ENCODE measurements at places on chromosomes 7 and 10. TPM values are rescaled to one million over a fixed set of nuclear protein-coding genes. Genes with fewer than 3 reads are reported as not detected.

DNA sequence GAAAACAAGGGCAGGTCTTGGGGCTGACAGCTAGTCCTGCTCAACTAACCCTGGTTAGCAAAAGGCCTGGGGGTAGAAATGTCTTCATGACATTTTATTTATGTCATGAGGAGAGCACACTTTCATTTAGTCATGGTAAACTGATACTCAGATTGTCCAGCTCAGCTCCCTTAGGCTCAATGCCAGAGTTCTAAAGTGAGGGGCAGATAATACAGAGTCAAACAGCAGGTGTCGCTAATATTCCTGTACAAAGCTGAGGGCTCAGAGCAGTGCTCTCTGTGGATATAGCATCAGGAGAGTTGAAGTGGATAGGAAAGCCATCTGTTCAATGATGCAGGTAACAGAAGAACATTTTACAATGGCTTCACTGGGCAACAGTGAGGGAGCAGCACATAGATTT lies 26.8 kb upstream of the CALCR start:
- DNase-seq, result no peak

DNA sequence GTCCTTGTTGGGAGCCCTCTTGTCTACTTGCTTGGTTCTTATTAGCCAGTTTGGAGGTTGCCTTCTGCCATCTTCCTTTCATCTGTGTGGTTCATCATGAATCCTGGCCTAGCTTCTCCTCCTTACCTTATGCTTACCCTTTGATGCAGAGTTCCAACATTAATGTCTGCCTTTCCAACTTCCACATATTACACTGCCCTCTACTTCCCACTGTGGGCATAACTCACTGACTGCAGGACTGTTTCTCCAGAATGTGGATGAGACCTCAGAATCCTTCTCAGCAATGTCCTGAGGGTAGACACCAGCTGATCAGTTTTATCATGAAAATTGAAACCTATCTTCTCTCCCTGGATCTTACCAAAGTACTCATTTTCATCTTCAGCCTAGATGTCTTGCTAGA lies 491.0 kb downstream of the LRMDA start:
- DNase-seq, result no peak

DNA sequence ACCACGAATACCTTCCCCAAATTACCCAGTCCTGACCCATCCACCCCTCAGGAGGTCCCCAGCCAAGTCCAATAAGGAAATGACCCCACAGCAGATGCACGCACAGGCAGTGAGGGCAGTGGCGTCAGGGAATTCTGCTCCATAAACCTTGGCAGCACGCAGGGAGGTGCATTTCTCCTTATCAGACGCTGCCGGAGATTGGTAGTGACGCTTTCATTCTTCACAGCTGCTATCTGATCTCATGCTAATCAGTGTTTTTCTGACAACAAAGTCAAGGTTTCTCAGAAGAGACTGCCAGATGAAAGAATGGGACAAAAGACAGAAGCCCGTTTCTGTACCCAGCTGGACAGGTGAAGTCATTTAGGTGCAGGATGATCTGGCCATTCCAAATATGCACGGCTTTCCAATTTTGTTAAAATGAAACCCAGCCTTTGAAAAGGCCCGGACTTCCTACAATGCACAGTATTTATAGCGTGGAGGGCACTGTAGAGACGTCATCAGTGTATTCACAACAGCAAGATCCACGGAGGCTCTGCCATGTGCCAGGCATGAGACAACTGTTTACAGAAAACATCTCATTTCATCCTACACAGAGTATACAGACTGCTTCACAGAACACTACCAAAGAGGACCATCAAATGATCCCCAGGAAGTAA lies 35.3 kb downstream of the DIP2C start:
- DNase-seq, result no peak

GRCh38 chr10:103333934-103334520 lies 16.9 kb downstream of the PCGF6 start:
- no peak for DNase-seq

- DNase-seq, result no peak
These were observed 35.2 kb upstream of the HSPB1 start for GRCh38 chr7:76267107-76267893.

DNA sequence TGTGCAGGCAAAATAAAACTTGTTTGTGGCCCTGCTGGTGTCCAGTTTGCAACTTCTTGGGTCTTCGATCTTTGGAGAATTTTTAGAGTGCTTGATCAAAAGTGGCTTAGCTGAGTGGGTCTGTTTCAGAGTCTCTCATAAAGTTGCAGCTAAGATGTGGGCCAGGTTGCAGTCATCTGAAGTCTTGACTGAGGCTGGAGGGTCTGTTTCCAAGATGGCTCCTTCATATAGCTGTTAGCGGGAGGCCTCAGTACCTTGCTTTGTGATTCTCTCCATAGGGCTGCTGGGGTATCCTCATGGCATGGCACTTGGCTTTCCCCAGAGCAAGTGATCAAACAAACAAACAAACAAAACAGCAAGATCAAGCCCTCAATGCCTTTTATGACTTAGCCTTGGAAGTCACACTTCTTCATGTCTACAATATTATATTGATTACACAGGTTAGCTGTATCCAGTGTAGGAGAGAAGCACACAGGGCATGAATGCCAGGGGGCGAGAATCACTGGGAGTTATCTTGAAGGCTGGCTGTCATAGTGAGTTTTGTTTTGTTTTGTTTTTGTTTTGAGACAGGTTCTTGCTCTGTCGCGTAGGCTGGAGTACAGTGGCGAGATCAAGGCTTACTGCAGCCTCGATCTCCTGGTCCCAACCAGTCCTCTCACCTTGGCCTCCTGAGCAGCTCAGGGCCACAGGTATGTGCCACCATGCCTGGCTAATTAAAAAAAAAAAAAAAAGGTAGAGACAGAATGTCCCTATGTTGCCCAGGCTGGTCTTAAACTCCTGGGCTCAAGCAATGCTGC lies 10.2 kb downstream of the CYP26A1 start:
- DNase-seq, result no peak

- peak; percentile 30 for DNase-seq
These were observed 337.1 kb downstream of the RNLS start for GRCh38 chr10:88245974-88246511.

DNA sequence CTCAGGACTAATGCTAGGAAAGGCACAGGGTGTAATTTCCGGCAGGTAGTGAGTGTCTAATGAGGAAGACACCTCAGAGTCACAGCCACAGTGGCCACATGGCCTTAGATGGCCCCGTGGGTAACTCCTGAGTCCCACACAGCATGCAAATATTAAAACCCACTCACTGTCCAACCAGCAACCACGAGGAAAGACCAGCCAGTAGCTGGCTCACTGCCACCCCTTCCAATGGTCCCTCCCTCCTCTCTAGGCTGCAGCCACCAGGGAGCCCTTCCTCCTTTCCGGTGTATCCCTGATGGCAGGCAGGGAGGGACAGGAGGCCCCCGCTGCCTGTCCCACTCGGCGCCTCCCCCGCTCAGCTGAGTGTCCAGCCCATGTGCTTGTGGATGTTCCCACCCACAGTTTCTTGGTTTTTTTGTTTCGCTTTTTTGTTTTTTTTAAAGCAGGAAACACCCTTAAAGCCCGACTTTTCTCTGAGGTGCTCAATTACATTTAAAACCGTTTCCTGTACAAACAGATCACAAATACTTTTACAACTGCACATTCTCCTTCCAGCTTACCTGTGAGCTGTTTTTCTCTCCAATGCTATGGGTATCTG lies 9.2 kb downstream of the BNIP3 start:
- DNase-seq, result no peak

- DNase-seq, result no peak
These were observed 10.4 kb upstream of the CLCN1 start for GRCh38 chr7:143305423-143306070.

GRCh38 chr7:83643739-83644138 lies 5.2 kb downstream of the SEMA3E start:
- no peak for DNase-seq

DNA sequence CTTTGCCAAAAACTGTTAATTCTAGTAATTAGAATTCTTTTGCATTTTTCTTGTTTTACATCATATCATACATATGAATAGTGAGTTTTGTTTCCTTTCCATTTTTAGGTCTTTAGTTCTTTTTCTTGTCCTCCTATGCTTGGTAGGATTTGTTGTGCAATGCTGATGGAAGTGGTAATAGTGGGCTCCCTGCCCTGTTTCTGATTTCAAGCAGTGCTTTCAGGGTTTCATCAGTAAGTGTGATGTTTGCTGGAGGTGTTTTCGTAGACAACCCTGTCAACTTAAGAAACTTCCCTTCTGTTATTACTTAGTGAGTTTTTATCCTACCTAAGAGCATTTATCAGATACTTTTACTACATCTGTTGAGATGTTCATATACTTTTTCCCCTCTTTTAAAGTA lies 50.5 kb downstream of the CSGALNACT2 start:
- DNase-seq, result no peak

DNA sequence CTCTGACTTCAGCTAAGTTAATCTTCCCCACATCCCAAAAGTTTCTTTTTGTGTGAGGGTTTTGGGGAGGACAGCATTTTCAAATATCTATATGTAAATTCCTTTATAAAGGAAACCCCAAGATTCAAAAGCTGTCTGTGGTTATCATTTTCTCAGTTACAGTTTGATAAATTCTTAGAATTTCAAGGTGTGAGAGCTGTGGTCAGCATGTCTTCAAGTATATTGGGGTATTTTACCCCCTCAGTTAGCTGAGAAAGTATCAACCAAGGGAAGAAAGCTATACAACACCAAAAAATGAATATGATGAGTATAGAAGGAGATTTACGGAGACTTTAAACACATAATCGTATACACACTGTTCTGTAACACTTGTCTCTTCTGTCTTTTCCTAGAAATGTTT lies 109.2 kb downstream of the SND1 start:
- DNase-seq, result no peak

- no peak for DNase-seq
These were observed 10.4 kb downstream of the KPNA7 start for GRCh38 chr7:99197498-99197897.

DNA sequence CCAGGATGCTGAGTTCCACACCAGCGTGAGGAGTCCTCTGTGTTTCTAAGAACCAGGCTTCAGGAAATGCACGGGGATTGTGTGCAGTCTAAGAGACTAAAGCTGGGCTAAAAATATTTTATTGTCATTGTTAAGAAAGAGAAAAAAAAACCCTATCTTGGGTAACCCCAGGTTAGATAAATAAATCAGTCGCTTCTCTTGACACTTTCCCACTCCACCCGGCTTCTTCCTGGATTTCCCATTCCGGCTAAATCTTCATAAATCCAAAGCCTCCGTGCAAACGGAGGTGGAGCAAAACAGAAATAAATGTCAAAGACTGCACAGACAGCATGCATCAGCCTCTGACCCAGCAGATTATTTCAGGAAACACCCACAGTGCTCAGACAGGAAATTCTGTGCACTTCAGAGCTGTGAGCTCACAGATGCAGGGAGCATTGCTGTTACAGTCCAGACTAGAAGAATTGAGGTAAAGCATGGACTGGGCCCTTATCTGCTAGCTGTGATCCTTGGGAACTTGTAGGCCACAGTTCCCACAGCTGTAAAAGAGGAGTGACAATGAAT lies 44.8 kb upstream of the GRID1 start:
- no peak for DNase-seq

GRCh38 chr7:135207406-135208101 lies 3.8 kb downstream of the WDR91 start:
- DNase-seq, result no peak

DNA sequence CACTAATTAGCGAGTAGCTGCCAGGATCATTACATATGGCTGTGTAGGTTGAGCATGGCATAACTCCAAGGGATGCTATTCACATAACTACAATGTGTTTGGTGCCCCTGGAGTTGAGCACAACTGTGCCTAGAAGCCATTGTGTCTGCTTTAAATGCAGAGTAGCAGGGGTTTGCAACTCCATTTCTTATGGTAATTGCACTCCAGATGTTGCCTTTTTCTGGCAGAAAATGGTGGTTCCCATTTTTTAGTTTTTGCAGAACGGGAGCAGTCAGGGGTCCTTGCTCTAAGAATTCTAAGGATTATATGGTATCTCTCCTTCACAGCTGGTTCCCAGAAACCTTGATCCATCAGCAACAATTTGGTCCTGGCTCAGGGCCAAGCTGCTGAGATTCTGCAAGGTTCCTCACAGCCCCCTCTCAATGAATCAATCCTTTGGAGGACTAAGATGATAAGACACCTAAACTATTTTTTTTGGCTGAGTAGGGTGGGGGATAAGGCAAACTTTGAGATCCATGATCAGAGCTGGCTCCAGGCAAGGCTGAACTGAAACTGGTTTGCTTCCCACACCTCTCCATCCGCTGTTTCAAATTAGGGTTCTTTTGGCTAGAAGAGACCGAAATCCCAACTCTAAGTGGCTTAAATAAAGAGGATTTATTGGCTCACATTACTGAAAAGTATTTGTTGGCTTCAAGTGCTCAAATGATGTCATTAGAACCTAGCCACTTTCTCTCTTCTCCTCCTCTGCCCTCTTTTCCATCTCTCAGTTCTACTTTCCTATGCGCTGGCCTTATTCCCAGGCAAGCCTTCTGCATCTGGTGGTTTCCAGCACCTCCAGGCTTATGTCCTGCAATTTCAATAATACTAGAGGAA lies 97.5 kb upstream of the CCDC6 start:
- DNase-seq, result no peak

GRCh38 chr10:106625751-106626150 lies 538.8 kb downstream of the SORCS1 start:
- no peak for DNase-seq

- no peak for DNase-seq
These were observed 90.0 kb downstream of the C1GALT1 start for GRCh38 chr7:7272294-7272693.

- peak; percentile 52 for DNase-seq
These were observed 23.4 kb upstream of the DPYSL4 start for GRCh38 chr10:132163278-132163765.

- DNase-seq, result no peak
These were observed 425.3 kb downstream of the INHBA start for GRCh38 chr7:41277561-41277960.

GRCh38 chr7:42567051-42567450 lies 330.0 kb upstream of the GLI3 start:
- peak; percentile 56 for DNase-seq

- DNase-seq, result no peak
These were observed 114.5 kb downstream of the PON1 start for GRCh38 chr7:95209788-95210187.

DNA sequence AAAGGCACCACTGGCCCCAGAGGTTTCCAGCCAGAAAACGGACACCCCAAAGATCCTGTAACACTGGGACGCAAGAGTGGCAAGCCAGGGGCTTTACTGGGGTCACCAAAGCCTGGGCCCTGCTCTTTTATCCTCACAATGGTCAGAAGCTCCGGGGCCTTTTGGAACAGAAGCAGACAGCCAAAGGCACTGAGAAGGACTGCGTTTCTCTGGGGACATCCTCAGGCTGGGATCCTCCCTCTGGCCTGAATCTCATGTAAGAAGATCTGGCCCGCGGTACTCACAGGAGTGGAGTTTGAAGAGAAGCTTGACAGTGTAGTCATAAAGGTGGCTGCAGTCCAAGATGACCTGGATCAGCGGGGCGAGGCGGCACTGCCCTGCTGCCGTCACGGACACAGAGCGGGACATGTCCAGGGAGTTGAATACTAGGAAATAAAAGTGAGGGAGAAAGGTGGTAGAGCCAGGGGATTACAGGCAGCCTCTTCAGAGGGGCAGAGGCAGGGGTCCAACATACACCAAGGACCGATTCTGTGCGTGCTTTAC lies 81.4 kb downstream of the SPDYE5 start:
- no peak for DNase-seq

Gene PHYHIPL
- not detected for total RNA-seq

Gene SPDYE11
- total RNA-seq, result not detected

Gene ARHGAP22
- total RNA-seq, result 23.2 TPM

Gene TMEM176A
- total RNA-seq, result not detected

Gene TLL2
- total RNA-seq, result not detected

Gene BRAT1
- total RNA-seq, result 59.7 TPM

Gene SPDYE1
- not detected for total RNA-seq

Gene ABCA13
- not detected for total RNA-seq

Gene HOGA1
- 6.7 TPM for total RNA-seq

Gene COL13A1
- total RNA-seq, result 8.6 TPM

Gene SPDYE6
- total RNA-seq, result not detected

Gene HIBADH
- 31.0 TPM for total RNA-seq

Gene CFAP69
- total RNA-seq, result 0.44 TPM

Gene NRP1
- total RNA-seq, result 1.6 TPM
